ENCODE measurements at places on chromosomes 7 and 10.

DNA sequence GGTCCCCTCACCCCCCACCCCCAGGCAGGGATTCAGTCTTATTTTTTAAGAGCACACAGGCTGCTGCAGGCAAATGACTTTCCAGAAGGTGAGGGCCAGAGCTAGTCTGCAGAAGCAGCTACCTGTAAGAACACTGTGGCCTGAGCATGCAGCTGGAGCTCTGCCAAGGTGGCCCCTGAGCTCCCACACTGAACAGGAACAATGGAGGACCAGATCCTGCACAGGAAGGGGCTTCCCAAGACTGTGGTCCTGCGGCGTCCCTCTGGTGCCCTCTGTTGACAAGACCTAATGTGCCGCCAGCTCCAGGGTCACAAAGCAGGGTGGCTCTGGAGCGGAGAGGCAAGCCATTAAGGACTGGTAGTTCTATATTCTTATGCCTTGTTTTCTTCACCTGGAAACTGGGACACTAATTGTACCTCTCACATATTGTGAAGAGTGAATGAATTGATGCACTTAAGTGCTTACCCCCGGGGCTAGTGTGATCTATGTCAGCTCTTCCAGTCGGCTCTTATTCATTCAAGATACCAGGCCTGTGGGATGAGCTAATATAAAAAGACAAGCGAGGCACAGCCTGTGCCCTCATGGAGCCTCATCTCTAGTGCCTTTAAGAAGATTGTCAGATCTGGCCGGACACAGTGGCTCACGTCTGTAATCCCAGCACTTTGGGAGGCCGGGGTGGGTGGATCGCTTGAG is 8.0 kb upstream of the BEND7 start:
- DNase-seq = peak; percentile 29

DNA sequence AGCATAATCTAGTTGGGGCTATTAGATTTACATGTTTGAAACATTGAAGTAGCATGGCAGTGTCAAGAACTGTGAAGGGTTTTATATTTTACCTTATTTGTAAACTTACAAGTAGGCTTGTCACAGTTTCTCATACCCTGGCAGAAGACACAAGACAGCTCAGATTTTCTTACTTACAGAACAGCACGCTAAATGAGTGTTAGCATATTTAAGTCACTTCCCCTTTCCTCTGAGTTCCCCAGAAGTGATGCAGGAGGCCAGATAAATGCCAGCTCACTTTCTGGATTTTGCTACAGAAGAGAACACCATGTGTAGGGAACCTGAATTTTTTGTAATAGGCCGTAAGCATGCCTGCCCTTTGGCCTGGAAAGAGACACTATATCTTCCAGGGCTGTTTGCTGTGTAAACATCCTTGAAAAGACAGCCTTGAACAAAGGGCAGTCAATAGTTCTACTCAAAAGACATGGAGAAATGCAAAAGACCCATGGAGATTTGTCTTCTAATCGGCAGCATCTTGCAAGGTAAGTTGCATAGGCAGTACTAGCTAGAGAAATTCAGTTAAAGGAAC is 279.1 kb downstream of the PHF14 start:
- DNase-seq = peak; percentile 7

DNA sequence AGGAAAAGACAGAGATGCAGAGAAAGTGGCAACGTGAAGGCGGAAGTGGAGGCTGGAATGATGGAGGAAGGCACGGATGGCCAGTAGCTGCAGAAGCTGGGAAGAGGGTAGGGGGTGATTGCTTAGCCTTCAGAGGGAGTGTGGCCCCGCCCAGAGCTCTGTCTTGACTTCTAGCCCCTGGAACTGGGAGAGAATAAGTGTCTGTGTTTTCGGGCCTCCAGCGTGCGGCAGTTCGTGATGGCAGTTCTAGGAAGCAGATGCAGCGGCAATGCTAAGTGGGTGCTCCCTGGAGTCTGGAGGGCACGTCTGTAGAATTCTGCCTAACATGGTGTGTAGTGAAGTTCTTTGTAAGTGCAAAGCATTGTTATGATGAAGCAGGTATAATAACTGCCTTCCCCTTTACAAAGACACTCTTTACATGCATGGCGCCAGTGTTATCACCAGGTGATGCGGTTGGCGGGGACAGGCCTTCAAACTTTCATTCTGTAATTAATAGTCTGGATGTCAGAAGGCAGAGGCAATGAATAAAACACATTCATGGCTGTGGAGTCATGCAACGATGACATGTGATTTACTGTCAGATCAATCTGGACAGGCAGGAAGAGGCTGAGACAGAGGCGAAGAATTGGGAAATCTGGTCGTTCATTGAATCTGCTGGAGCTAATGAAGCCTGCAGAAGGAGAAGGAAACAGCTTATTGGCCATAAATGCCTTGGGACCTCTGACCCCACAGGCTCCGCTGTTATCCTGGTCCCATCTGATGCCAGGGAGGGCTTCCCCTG is 228.6 kb downstream of the GLRX3 start:
- DNase-seq = no peak

- no peak for DNase-seq
Measured at GRCh38 chr10:70669732-70670317, 2.5 kb upstream of the ADAMTS14 start.

DNA sequence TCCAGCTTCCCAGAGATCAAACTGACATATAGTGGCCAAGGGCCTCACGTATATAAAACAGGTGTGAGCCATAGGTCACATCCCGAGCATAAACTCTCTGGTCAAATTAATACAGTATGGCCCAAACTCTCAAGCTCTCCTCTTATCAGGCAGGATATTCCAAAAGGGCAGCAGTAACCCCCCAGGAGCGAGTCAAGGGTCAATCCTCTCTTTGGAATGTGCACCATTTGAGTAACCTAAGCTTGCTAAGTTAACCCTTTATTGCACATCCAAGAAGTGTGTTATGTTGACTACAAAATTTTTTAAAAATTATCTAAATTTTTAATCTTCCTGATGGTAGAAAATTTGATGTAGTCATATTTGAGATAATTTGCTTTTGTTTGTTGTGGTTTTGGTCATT is 4.5 kb upstream of the TRIM24 start:
- DNase-seq = no peak

DNA sequence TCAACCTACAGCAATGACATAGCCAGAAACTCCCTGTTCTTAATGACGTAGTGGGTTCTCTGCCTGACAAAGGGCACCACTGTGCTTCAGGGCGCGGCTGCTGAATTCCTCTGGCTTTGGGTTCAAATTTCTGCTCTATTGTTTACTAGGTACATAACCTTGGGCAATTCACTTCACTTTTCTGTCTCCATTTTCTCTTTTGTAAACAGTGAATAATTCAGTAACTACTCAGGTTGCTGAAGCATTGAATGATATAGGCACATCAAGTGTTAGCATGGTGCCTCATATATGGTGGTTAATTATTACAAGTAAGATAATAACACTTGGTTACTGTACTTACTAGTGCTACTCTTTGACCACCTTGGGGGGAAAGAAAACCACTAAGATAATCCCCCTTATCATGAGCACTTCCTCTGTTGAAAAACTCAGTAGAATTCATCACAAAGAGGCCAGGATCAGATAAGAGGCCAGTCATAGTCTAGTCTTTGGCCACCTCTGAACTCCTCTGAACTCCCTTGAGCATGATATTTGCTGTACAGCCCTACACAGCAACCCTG is 92.0 kb upstream of the AHR start:
- DNase-seq = no peak

GRCh38 chr7:69800495-69800894 is 202.2 kb downstream of the AUTS2 start:
- no peak for DNase-seq

- DNase-seq = no peak
Measured at GRCh38 chr7:148819697-148820360, 64.3 kb downstream of the EZH2 start.

GRCh38 chr10:128642023-128642422 is 515.8 kb upstream of the MKI67 start:
- DNase-seq = no peak

GRCh38 chr10:103690281-103690680 is 165.1 kb downstream of the SH3PXD2A start:
- DNase-seq = no peak

DNA sequence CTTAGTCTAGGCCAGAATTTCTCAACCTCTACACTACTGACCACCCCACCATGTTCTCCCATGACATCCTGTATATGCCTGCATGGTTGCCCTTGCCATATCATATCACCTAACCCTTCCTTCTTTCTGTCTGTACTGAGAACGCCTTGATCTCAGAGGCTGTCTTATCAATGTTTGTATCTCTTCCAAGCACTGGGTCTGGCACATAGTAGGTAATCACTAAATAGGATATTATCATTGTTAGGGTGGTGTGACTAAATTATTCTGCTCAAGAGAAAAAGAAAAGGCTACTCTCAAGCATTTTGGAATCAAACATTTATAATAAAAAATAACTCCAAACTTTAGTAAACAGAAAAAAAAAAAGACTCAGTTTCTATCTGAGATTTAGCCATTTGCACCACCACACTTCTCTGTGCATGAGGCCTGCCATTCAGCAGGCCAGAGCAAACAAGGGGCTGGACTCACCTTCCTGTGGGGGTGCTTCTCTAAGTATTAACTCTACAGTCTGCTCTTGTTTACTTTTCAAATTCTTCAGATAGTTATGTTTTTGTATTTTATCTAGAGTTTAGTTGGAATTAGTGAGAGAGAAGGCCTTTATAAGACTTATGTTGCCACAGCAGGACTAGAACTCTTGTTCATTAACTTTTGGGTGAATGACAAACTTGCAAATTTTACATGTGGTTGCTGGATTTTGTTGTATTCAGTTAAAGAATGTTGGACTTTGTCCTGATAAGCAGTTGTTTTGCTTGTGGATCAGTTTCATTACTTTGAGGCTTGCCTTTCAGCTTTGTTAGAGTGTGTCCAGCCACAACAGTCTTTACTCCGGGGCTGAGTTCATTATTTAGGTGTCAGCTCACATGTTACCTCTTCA is 5.4 kb downstream of the AGBL3 start:
- DNase-seq = no peak

DNA sequence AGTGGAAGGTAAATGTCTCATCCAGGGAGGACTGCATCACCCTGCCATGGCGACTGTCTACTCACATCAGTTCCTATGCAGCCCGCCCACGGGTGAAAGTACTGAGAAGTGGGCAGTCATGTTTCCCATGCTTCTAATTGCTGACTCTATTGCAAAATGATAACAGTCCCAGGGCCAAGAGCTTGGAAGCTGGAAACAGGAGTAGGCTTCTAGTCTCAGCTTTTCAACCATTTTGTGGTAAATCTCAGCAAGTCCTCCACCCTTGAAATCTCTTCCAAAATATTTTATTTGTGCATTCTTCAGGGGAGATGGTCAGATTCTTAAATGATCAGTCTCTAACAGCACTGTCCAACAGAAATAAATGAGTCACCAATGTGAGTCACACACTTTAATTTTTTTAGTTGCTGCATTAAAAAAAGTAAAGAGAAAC is 48.1 kb upstream of the TARP start:
- no peak for DNase-seq

DNA sequence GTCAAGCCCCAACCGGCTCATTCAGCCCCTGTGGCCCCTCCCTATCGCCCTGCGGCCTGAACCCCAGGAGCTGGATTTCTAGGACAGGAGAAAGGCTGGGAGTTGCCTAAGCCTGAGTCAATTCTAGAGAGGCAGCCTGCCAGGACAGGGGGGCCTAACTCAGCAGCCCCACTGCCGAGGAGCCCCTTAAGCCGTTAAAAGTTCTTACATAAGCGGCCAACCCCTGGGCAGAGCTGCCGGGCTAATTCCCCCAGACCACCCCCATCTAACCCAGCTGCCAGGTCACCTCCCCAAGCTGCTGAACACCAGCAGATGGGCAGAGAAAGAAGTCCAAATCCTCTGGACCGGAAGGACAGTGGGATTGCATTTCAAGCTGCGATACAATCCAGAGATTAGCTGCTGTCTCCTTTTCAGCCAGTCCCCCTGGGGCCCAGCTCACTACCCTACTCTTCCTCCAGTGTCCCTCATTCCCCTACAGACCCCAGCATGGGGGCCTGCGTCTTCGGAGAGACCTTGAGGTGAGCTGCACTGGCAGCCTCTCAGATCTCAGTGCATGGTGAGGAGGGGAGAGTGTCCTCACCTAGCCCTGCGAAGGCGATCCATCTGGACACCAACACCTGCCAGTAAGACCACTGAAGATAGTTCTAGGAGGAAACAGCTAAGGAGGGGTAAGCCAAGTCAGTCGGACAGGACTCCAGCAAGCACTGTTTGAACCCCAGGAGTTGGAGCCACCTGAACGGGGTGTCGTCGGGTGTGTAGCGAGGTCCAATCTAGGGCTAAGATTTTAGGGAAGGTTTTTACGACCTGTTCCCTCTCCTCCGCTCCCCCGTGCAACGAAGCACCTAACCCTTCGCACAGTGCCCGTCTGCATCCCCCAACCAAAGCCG is 830 bp downstream of the IMPDH1 start:
- no peak for DNase-seq

GRCh38 chr10:3068968-3069737 is 1.8 kb downstream of the PFKP start:
- peak; percentile 47 for DNase-seq

DNA sequence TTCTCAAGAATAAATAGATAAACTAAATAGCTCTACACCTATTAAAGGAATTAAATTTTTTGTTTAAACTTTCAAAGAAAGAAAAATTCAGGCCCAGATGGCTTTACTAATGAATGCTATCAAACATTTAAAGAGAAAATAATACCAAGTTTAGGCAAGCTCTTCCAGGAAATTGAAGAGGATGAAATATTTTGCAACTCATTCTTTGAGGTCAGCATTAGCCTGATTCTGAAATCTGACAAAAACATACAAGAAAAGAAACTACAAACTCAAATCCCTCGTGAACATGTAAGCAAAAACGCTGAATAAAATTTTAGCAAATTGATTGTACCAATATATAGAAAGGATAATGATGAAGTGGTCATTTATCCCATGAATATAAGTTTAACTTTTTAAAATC is 93.4 kb downstream of the RTKN2 start:
- DNase-seq = no peak
